Activated CD4-positive, alpha-beta T cell treated with anti-CD3 and anti-CD28 coated beads for 36 hours (primary cell): ENCODE measurements at places on chromosomes 13 and 19. TPM values are rescaled to one million over a fixed set of nuclear protein-coding genes. Genes with fewer than 3 reads are reported as not detected.

The ZNF579 gene
- total RNA-seq, result 7.5 TPM

DNA sequence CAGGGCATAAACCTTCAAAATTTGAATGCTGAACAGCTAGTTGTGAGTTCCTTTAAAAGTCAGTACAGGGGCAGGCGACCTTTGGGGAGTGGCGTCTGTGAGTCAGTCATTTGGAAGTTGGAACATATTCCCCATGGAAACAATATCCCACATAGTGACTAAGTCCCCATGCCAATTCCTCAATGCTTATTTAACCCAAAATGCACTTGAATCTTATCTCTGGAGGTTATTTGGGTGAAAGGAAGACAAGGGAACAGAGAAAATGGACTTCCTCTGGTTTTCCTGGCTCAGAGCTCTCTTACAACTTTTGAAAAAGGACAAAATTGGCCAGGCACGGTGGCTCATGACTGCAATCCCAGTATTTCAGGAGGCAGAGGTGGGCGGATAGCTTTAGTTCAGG lies 479.2 kb upstream of the NBEA start:
- H3K4me1 ChIP-seq, result no peaks in the 10 kb centered on the region
- H3K27me3 ChIP-seq, result peaks cover 4% of the 10 kb centered on the region

DNA sequence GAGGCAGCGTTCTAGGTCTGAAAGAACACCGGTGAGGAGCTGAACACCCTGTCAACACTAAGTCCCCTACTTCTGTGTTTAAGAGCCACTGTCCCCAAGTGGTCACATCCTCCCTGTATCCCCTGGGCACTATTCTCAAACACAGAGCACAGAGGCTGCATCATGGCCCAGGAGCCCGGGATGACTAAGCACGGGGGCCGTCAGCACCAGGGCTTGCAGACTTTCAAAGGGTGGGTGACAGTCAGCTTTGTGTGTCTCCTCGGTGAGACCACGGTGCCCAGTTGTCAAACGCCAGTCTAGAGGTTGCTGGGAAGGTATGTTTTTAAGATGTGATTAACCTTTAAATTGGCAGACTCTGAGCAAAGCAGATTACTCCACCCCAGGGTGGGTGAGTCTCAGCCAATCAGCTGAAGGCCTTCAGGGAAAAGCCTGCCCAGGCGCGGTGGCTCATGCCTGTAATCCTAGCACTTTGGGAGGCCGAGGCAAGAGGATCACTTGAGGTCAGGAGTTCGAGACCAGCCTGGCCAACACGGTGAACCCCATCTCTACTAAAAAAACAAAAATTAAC lies 8.0 kb downstream of the MAP2K2 start:
- H3K4me1 ChIP-seq, result peaks cover 14% of the 10 kb centered on the region
- H3K27me3 ChIP-seq, result no peaks in the 10 kb centered on the region

The C1QTNF9B gene
- total RNA-seq, result not detected

DNA sequence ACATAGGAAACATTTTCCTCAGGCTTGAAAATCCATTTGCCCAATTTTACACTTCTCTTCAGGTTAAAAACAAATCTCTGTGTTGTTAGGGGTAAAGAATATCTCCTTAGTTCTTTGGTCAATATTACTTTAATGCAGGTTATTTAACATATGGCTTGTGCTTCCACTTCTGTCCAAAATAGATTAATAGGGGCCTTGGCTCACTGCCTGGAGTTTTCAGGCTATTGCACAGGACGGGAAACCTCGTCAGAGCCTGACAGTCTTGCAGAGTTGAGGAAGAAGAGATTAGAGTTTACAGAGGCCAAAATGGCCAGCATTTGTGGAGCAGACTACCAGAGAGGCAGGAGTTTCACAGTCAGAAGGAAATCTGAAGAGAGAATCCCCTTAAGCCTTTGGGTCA lies 863.9 kb upstream of the GPC6 start:
- no peak for DNase-seq
- H3K27me3 ChIP-seq, result no peaks in the 10 kb centered on the region
- H3K36me3 ChIP-seq, result no peaks in the 10 kb centered on the region
- no peaks in the 10 kb centered on the region for H3K4me1 ChIP-seq
- no peak overlapping the region for H3K4me3 ChIP-seq

- H3K27me3 ChIP-seq, result peaks cover 20% of the 10 kb centered on the region
- H3K27ac ChIP-seq, result no peak overlapping the region
- no peak overlapping the region for H3K4me3 ChIP-seq
- no peak for DNase-seq
- H3K4me1 ChIP-seq, result no peaks in the 10 kb centered on the region
Measured at GRCh38 chr19:30419568-30420180, 47.5 kb downstream of the ZNF536 start.

The DEDD2 gene
- total RNA-seq, result 27.3 TPM

DNA sequence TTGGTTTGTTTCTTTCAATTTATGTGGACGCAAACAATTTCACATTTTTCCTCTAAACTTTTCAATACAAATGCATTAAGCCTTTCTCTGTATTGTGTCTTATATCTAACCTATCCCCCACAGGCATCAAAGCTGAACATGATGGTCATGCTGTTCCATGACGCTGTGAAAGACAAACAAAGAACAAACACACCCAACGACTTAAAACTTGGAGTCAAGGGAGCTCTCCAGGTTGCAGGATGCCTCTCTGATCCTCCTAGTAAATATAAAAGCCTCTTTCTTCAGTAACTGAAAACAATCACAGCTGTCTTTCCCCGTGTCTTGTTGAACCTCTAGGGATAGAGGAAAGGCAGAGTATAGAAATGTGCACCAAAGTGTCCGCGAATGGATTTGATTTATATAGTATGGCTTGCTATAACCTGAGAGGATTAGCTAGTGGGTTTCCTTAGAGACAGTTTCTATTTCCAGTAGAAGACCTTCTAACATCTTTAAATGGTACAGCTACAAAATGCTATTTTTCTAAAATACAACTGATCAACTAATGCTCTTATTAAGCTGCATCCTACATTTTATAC lies 43.1 kb downstream of the PCDH9 start:
- peaks cover 4% of the 10 kb centered on the region for H3K4me1 ChIP-seq
- no peak for DNase-seq
- H3K36me3 ChIP-seq, result no peaks in the 10 kb centered on the region
- no peak overlapping the region for H3K27ac ChIP-seq

The ZNF439 gene
- total RNA-seq, result 11.4 TPM

The LIPE gene
- 27.8 TPM for total RNA-seq
